ENCODE measurements at places on chromosomes 3 and 15. TPM values are rescaled to one million over a fixed set of nuclear protein-coding genes. Genes with fewer than 3 reads are reported as not detected.

The GPR62 gene
- total RNA-seq = not detected

The DAZL gene
- total RNA-seq = not detected

The CA12 gene
- 0.57 TPM for total RNA-seq

The SLC38A3 gene
- 0.53 TPM for total RNA-seq

The TMEM41A gene
- 9.1 TPM for total RNA-seq

The IDH2 gene
- total RNA-seq = 28.2 TPM

The CASR gene
- total RNA-seq = not detected

The GOLGA8S gene
- total RNA-seq = not detected

The TSPAN3 gene
- total RNA-seq = 142 TPM

The ARGFX gene
- not detected for total RNA-seq

The GP9 gene
- not detected for total RNA-seq

The ADPRH gene
- total RNA-seq = 2.0 TPM
